Diencephalon (tissue), 1 donor: ENCODE measurements at places on chromosomes 16 and 17. TPM values are rescaled to one million over a fixed set of nuclear protein-coding genes. Genes with fewer than 3 reads are reported as not detected.

The PTX4 gene
- total RNA-seq, result 0.23 TPM

The SNAI3 gene
- total RNA-seq, result not detected

The SPIRE2 gene
- 21.0 TPM for total RNA-seq

The SLC5A2 gene
- 2.1 TPM for total RNA-seq

The SEPTIN12 gene
- not detected for total RNA-seq

The EVPLL gene
- 0.69 TPM for total RNA-seq

The AOC2 gene
- 1.2 TPM for total RNA-seq

The PRSS27 gene
- 3.9 TPM for total RNA-seq

The NPB gene
- total RNA-seq, result 4.2 TPM

The KCNG4 gene
- total RNA-seq, result not detected

The MT1X gene
- total RNA-seq, result 14.3 TPM

The OR1A1 gene
- total RNA-seq, result not detected

The TVP23A gene
- 20.8 TPM for total RNA-seq

The SPATA22 gene
- 2.8 TPM for total RNA-seq

The PIRT gene
- total RNA-seq, result 5.3 TPM

The PIK3R5 gene
- 1.4 TPM for total RNA-seq

The RGS11 gene
- 10.1 TPM for total RNA-seq

The AXIN2 gene
- 26.5 TPM for total RNA-seq

The MYH1 gene
- not detected for total RNA-seq

The CA5A gene
- not detected for total RNA-seq

The TEKT1 gene
- 9.5 TPM for total RNA-seq

The KIAA0753 gene
- 33.7 TPM for total RNA-seq

The TRPV3 gene
- total RNA-seq, result 2.8 TPM

The SLC5A11 gene
- not detected for total RNA-seq

The LDHD gene
- total RNA-seq, result 6.7 TPM

The GRAPL gene
- 0.92 TPM for total RNA-seq

The ST6GALNAC1 gene
- total RNA-seq, result 0.69 TPM

The RPL26 gene
- total RNA-seq, result 3,063 TPM

The CES2 gene
- 33.0 TPM for total RNA-seq

The NOXO1 gene
- 1.2 TPM for total RNA-seq

The ZNF785 gene
- total RNA-seq, result 21.2 TPM

The KRT27 gene
- total RNA-seq, result not detected

The RRAD gene
- total RNA-seq, result 1.8 TPM

The KRTAP9-4 gene
- total RNA-seq, result not detected

The TBC1D3 gene
- not detected for total RNA-seq

The HNF1B gene
- total RNA-seq, result not detected
